ENCODE measurements at places on chromosomes 2 and 18. TPM values are rescaled to one million over a fixed set of nuclear protein-coding genes. Genes with fewer than 3 reads are reported as not detected.

The SERPINB11 gene
- not detected for total RNA-seq

The MAPRE2 gene
- total RNA-seq = 31.1 TPM

The R3HDM1 gene
- total RNA-seq = 13.4 TPM

The PLA2R1 gene
- 2.7 TPM for total RNA-seq

The ACTR1B gene
- 53.1 TPM for total RNA-seq

The CLIP4 gene
- total RNA-seq = 2.7 TPM

The GPR45 gene
- not detected for total RNA-seq

The RNF25 gene
- total RNA-seq = 54.3 TPM

The CPLX4 gene
- total RNA-seq = not detected

The MYO3B gene
- total RNA-seq = 4.1 TPM

The PAX3 gene
- not detected for total RNA-seq

The ATP6V1C2 gene
- not detected for total RNA-seq
